ENCODE measurements at places on chromosomes 2 and 18.

- no peak for DNase-seq
Measured at GRCh38 chr2:120976501-120977307, 241.0 kb downstream of the GLI2 start.

GRCh38 chr2:43480874-43481273, 115.0 kb downstream of the THADA start:
- DNase-seq = no peak

GRCh38 chr2:2389215-2389614, 58.1 kb upstream of the MYT1L start:
- no peak for DNase-seq

DNA sequence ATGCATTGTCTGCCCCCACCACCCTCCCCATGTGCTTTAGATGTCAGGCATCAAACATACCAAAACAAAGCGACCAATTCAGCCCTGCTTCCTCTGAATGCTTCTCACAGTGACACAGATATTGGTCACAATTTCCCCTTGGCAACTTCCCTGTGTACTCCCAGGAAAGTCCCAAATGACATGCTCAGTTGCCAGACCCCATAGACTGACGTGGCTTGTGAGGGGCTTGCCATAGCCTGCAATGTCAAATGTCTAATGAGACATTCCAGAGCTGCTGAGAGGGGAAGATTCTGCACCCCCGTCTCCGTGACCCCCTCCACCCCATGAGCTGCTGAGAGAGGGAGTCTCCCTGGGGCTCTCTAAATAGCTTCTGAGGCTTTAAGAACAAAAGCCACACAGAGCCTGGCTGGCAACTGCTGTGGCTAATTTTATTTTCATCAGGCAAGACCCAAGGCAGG, 47.3 kb downstream of the RFTN2 start:
- no peak for DNase-seq

DNA sequence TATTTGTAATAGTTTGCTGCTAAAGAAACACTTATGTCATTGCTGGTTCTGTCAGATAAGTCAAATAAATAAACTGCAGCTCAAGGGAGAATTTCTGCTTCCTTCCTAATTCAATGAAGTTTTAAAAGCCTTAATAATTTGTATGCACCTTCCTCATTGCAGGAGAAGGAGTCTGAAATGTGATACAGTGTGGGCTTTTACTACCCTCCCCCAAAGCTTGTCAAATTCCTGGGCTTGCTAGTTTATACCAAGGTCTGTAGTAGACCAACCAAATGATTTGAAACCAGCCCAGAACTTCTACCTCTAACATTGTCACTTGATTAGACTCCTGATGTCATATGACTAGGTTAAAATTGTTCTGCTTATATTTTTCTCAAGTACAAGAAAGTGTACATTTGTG, 131.8 kb downstream of the DTNA start:
- no peak for DNase-seq

- no peak for DNase-seq
Measured at GRCh38 chr2:158966312-158966711, 2.1 kb upstream of the TANC1 start.

All from left ventricle myocardium superior (tissue), 1 donor.